ENCODE measurements at places on chromosomes 13 and 19.
A peak's percentile ranks its signal among the peaks of the same experiment; 100 is the strongest.

GRCh38 chr19:34269968-34270621 lies 15.7 kb downstream of the GARRE1 start:
- peak; percentile 60 for DNase-seq

DNA sequence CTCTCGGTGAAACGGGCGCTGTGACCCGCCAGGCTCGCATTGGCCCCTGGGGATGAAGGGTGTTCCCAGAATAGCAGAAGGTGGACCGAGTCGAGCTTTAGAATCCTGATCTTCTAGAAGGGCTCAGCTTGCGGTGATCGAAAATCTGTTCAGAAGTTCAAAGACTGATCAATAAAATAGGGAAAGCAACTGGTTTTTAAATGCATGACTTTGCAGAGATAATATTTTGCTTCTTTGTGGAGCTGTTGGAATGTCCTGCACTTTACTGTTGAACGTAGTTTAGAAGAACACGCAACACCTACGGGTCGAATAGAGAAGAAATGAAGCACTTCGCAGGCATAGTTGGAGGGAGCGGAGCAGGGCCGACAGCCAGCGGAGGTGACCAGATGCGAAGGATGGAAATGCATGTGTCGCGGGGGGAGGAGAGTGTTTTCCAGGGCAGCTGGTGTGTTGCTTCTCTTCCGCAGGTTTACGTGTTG lies 766 bp downstream of the CEBPG start:
- no peak for DNase-seq

GRCh38 chr13:108158746-108159145 lies 56.6 kb downstream of the LIG4 start:
- no peak for DNase-seq

DNA sequence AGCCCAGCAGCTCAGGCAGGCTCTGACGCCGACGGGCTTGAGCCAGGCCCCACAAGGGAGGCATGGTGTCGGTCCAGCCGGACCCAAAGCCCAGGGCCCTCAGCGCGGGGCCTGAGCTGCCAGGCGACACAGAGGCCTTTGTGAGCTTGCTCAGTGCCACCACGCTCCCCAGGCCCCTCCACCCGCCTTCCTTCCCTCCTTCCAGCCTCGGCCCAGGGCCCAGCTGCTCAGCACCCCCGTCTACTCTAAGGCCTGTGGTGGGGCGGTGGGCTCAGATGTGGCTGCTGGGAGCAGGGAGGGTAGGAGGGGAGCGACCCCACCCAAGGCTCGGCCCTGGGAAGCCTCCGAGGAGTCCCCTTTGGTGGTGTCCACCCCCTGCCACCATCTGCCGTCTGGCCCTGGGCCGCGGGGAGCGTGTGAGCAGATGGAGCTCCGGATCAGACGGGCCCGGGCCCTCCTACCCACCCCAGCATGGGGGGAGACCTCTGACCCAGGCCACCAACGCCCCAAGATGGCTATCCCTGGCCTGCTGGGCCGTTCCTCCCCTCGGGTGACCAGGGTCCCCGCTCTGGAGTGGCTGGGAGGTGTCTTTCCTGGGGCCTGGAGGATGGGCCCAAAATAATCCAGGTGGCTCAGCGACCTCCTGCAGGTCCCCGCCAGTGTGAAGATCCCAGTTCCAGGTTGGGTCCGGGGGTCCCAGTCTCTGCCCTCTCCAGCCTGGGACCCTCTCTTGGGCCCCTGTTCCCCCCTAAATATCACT lies 7.8 kb downstream of the ZBTB7A start:
- DNase-seq = no peak

GRCh38 chr13:29384871-29385270 lies 210.6 kb downstream of the SLC7A1 start:
- no peak for DNase-seq
